SJCRH30 (cell line): ENCODE measurements at places on chromosomes 1 and 21.

DNA sequence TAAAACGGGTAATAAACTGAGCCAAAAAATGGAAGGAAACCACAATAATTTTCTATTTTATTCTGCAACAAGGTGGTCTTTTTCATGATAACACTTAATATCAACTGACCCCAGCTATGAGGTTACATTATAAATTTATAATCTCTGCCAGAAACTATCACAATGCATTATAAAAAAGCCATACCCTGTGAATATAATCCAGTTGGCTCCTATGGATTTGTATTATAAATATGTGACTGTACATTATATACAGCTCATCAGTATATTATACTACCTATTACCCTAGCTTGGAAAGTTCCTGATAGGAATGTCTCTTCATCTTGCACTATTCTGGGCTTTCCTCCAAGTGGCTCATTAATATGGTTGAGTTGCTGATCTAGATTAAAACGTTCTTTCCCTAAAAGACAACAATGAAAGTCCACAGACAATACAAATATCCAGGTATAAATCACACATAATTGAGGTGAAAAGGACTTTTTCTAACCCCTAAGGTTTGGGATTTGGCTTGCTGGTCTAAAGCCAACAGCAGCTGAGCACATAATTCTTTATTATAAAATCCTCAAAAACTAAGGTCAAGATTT is 487.7 kb downstream of the TTLL7 start:
- no peak for DNase-seq

DNA sequence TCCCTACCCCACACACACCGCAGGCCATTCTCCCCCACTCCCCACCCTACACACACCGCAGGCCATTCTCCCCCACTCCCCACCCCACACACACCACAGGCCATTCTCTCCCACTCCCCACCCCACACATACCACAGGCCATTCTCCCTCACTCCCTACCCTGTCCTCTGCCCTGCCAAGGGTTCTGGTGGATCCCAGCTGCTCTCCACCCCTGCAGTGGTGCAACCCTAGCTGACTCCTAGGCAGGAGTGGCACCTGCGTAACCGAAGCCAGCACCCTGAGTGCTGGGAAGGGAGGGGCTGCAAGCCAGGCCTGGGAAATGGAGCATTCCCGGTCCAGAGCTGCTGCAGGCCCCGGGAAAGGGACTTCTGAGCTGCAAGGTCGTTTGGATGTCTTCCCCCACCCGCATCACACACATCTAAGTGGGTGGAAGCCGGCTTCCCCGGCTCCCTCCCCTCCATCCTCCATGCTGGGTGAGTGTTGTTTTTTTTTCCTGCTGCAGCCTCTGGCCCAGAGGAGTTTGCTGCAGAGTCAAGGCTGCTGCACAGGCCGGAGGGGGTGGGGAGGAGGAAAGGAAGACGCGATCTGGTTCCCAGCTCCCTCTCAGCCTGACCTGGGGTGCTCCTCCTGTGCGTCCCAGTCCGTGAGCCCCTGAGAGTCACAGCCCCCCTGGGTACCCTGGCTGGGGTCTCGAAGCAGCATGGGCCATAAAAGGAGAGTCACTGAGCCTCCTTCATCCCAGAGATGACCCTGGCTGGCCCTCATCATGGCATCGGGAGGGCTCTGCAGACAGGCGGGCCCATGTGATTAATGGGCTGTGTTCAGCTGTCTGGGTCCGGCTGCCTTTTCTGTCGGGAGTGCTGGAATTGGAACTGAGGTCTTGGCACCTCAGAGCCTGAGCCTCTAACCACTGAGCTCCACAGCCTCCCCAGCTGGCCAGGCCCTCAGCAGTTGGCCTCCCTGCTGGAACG is 16.1 kb downstream of the H6PD start:
- DNase-seq: no peak

DNA sequence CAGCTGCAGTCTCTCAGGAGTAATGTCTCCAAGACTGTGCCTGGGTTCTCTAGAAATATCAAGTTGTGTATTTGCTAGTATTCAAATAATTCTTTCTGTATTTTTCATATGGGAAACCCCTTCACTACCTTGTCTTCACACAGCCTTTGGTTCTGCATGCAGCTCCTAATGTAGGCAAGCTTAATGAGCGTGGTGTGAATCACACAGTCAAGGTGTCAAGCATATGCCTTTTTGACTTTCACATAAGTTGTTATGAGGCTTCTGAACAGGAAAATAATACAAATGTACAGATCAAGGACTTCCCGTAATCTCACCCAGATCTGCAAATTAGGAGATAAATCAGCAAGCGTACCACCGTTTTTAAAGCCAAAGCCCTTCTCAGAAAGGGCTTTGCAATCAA is at the start of gene FCRL3:
Gene FCRL3, minus strand, starts transcription at position 38 of the 400 bp plus-strand sequence. CDS start 280 bp downstream, outside the sequence.
- DNase-seq: no peak

- no peak for DNase-seq
Measured at GRCh38 chr1:26353976-26354820, at the start of gene CRYBG2. Gene CRYBG2 (minus strand): TSS chr1:26354130. CDS start chr1:26346657, 7,473 bp downstream.

- no peak for DNase-seq
Measured at GRCh38 chr1:235945775-235946570, 79.3 kb upstream of the LYST start.

DNA sequence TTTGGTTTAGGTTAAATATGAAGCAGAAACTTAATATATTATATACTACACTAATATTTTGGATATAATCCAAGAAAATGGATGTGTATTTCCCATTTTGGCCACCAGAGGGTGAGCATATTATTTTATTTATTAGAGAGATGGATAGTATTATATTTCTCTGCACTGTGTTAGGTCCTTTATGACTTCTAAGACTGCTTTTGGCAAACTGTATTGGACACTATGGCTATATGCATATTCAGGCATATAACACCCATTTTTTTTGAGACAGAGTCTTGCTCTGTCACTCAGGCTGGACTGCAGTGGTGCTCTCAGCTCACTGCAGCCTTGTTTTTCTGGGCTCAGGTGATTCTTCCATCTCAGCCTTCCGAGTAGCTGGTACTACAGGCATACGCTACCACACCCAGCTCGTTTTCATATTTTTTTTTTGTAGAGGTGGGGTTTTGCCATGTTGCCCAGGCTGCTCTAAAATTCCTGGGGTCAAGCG is 17.8 kb upstream of the PGM1 start:
- peak; percentile 64 for DNase-seq

DNA sequence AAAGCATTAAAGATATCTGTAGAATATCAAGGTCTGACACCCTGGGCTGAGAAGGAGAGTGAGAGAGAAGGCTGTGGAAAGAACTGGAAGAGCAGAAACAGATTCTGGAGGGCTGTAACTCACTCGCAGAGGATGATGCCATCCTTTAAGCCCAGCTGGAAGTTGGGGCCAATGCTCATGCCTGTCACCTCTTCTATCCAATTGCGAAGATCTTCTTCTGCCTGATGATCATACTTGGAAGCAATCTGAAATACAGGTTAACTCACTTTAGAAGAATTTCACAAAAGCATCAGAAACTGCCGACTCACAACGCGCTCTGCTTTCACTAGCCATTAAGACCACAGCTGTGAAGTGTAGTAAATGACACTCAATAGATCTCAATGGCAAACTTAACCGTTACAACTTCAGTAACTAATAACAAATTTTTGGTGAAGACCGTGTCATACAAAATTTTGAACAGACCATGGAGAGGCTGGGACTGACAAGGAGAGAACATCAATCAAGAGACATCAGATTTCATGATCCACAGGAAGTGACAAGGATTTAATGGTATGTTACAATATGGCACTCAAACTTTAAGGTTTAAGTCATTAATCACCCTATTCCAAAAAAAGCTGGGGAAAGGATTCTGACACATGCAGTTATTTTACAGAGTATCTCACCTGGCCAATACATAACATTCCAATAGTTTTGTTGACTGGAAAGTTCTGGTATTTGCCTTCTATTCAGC is 23.5 kb downstream of the CNN3 start:
- no peak for DNase-seq

- no peak for DNase-seq
Measured at GRCh38 chr21:40517646-40518045, 329.3 kb downstream of the DSCAM start.
